Brain microvascular endothelial cell (primary cell): ENCODE measurements at places on chromosomes 1 and 21.

- no peak for DNase-seq
These were observed 123.4 kb upstream of the FOXD3 start for GRCh38 chr1:63198871-63199394.

DNA sequence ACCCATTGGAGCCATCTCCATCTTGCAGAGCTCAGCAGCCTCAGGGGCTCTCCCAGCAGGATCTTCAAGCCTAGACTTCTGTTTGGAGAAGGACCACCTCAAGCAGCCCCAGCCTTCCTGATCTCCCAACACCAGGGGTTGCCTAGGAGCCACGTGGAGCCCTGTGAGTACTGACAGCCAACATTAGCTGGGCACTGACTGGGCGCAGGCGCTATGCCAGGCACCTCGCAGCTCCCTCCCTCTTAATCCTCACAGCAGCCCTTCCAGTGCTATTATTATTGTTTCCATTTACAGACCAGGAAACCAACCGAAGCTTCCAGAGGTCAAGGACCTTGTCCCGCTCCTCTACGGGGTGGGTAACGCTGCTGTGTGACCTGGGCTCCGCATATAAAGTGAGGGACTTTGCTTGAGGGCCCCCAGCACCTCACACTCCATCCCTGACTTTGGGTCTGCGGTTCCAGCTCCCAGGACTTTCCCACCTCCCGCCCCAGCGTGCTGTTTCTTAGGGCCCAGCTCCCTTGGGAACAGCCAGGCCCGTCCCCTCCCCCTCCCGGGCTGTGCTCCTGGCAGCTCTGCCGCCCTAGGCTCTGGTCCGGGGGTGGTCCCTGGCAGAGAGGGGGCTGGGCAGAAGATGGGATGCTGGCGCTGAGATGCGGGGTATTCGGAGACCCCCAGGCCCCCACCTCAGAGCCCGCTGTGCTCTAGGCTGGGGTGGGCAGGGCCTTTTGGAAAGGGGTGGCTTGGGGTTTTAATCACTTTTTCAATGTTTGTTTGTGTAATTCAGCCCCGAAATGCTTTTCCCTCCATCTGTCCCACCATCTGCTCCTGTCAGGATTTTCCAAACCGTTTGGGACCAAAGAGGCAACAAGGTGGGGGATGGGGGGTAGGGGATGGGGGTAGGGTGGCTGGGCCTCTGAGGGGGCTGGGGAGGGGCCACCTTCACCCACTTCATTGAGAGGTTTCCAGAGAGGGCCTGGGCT lies 4.1 kb upstream of the HPCA start:
- DNase-seq: no peak

DNA sequence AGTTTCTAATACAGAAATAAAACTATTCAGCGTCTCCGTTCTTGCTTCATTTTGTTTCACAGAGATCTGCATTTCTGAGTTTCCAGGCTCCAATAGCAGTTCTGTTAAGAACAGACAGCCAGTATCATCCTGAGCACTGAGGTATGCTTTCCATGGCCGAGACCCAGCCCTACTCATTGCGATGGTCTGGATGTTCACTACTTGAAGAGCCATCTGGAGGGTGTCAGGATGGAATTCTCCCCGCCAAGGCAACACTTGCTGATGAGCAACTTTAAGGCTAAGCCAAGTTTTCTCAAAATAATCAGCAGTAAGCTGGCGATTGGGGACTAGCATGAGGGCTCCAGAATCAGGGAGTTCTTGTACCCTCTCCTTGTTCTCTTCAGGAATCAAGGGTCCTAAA lies 7.7 kb upstream of the BCL2L15 start:
- DNase-seq: no peak

DNA sequence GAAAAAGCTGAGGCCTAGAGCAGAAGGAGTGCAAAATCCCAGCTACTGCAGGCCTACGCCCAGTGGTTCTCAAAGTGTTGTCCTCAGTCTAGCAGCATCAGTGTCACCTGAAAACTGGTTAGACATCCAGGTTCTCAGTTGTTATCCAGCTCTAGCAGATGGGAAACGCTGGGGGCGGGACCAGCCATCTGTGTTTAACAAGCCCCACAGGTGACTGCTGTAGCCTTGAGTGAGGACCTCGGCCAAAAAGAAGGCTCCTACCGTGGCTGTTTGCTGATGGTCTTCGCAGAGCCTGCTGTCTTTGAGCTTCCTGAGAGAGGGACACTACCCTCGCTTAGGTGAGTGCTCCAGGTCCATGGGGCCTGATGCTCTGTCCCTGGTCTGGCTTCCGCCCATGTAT lies 69.7 kb downstream of the LRRN2 start:
- no peak for DNase-seq

GRCh38 chr1:7121622-7121988 lies 336.4 kb downstream of the CAMTA1 start:
- DNase-seq: no peak
